ENCODE measurements at places on chromosomes 5 and 9.

GRCh38 chr5:1351156-1351555 is 6.3 kb upstream of the CLPTM1L start:
- DNase-seq, result no peak

GRCh38 chr5:75616371-75616881 is 5.2 kb downstream of the ANKDD1B start:
- no peak for DNase-seq

DNA sequence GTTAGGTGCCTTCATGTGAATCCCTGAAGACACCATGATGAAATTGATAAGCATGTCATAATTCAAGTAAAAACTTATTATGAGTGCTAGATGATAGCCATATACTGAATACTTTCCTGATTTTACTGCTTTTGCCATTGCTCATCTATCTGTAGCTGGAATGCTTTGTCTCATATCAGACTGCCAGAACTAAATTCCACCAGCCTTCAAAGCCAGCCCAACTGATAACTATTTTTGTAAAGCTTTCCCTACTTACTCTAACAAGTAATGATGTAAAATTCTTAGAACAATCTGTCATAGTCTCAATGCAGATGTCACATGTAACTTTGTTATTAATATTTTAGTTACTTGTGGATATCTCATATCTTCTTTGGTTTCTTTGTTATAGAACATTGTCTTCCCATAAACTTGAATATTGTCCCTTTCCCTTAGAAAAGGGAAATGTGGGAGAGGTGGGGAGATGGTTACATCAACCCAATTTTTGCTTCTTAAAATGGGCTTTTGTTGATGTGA is 128.3 kb downstream of the ZCCHC7 start:
- no peak for DNase-seq

DNA sequence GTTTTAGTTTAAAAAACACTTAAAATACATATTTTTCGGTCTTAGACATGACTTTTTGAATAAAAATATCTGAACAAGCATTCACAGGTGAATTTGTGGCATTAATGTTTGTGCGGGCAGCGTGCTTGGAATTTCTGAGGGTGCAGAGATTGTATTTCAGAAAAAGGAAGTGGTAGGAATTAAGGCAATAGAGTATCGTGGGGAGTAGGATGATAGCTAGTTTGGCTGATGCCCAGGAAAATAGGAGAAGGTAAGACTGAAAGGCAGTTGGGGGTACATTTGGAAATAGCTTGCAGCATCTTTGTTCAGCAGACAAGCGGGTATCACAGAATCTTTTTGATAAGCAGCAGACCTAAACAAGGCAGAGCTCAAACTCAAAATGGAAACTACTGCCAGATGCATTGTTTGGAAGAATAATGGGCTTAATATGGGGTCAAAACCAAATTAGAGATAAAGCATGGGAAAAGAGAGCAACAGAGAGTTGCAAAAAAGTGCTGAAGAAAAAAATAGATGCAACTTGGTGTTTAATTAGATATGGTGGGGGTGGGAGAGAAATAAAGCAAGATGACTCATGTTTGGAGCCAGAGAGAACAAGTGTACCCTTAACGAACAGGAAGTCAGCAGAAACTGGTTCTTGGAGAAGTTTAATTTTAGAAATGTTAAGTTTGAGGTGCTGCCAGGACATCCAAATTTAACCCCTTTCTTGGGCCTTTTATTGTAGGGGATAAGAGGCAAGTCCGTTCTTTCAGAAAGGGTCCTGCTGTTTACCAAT is 85.7 kb upstream of the ARRDC3 start:
- DNase-seq, result no peak

GRCh38 chr5:1449081-1449630 is 3.9 kb upstream of the SLC6A3 start:
- DNase-seq, result no peak
